Mesenteric fat pad (tissue), 1 donor: ENCODE measurements at places on chromosomes 16 and 17. TPM values are rescaled to one million over a fixed set of nuclear protein-coding genes. Genes with fewer than 3 reads are reported as not detected.
A peak's percentile ranks its signal among the peaks of the same experiment; 100 is the strongest.

The USP43 gene
- total RNA-seq: not detected

DNA sequence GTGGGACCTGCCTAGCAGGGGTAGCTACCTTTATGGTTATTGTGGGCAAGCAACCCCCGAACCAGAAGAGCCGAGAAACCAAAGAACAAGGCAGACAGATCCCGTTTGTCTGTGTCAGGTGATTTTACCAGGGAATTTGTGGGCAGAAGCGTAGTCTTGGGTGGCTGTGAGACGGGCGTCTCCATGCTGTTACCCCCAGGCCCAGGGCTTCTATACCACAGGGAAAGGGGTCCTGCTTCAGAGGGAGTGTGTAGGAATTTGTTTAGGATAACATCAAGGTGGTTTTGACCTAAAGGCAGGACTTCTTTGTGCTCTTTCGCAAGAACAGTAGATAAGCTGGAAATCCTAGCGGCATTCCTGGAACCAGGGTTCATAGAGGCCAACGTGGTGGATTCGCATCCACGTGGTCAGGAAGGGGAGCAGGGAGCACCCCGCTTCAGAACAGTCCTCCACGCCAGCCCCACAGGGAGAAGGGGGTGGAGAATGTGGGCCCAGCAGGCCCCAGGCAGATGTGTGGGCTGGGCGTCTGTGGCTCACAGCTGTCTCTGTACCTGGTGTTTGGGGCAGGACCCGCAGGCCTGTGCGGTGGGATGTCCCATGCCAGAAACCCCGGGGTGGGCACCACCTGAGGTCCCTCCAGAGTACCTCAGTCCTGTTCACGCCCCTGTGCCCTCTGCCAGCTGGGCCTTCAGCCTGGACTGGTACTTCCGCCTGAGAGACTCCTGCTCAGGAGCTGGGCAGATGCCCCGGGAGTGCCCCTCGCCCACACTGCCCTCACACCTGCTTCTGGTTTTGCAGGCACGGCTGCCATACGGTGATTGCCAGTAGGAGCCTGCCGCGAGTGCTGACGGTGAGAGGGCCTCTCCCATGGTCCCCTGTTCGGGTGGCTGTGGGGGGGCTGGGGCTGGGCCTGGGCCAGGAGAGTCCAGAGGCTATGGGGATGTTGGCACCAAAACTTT is 4.1 kb downstream of the DECR2 start:
- DNase-seq: no peak

DNA sequence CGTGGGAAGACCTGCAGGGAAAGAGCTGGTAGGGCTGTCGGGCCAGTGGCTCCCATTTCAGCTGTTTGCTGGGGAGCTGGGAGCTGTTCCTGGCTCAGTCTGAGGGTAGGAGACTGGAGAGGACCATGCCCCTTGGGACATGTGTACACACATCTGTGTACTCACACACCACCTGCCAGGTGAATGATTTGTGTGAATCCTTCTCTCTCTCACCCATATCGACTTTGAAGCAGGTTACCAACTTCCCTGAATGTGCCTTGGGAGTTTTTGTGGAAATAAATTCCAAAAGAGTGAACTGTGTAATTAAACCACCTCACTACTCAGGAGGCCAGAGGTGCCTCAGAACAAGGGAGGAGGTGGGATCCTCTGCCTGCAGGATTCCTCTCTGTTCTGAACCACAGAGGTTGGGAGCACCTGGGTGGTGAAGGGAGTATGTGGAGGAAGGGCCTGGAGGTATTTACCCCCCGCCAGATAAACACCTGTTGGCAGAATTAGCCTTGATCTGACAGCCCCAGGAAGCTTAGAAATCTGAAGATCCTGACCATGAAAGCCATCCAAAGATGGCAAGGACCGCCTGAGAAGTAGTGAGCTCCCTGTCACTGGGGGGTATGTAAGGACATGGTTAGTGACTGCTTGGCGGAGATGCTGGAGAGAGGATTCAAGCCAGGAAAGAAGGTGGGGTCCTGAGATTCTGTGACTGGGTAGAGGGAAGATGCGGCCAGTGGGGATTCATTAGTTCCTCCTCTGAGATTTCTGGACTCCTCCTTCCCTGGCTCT is 3.3 kb downstream of the ABCC3 start:
- DNase-seq: no peak

DNA sequence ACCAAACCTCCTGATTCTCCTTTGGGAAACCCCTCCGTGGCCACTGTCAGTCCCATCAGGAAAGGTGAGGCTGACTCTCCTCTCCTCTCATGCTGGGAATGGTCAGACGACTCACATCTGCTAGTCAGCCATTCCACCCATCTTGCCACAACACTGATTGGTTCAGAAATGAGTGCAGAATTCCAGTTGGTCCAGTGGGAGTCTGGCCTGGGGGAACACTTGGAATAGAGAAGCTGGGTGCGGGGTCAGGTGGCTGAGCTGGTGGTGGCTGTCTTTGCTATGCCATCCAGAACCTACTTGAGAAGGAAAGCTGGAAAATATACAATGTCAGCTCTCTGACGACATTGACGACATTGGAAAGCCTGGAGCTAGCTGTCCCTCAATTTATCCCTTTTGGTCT is 23.6 kb upstream of the PLLP start:
- DNase-seq: peak; percentile 30

DNA sequence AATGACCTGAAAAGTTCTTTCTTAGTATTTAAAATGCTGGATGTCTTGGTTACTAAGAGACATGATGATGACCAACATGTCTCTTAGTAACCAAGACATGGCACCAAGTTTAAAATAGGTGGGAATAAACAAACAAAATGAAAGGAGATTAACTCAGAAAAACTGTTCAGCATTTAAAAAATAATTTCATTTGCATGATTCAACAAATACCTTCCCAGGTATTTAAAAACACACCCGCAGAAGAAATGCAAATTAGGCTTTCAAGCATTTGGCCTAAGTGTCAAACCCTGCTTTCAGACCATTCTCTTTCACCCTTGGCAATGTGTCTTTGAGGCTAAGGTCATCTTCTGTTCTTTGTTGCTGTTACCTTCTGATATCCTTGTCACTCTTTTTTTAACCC is 91.4 kb upstream of the CORO6 start:
- no peak for DNase-seq

The CCDC200 gene
- not detected for total RNA-seq

GRCh38 chr16:7946142-7946541 is 613.5 kb downstream of the RBFOX1 start:
- DNase-seq: no peak

DNA sequence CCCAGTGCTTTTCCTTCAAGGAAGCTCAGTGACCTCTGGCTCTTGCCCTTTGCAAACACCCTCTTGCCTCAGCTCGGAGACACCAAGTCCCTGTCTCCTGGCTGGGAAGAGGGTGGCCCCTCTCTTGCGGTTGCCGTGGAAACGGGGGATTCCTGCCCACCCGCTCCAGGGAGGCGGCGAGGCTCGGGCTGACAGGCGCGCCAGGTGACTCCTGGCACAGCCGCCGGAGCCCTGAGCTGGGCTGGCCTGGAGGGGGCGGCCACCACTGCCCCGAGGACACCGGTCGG is 71.4 kb downstream of the ABR start:
- DNase-seq: no peak

GRCh38 chr17:19744922-19745757 is 3.0 kb downstream of the ALDH3A1 start:
- DNase-seq: peak; percentile 97
